Type B pancreatic cell (in vitro differentiated cells): ENCODE measurements at places on chromosomes 5 and 9.

DNA sequence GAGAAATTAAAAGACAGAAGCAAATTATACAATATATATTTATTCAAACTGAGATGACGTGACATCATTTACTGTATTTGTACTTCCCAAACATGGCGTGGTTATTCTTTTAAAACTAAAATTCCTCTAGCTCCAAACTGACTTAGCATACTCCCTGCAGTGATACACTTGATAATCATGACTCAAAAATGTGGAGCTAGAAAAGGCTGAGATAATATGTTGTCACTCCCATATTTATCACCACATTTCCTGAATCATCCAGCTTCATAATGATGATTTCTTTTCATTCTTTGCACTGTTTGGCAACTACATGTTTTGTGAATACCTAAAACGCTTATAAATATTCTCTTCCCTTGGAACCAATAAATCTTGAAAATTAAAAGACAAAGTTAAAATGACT lies 341.0 kb downstream of the EBF1 start:
- peaks cover 8% of the 10 kb centered on the region for H3K4me1 ChIP-seq
- H3K36me3 ChIP-seq: no peaks in the 10 kb centered on the region
- DNase-seq: no peak
- H3K4me3 ChIP-seq: no peak overlapping the region
- H3K27me3 ChIP-seq: no peaks in the 10 kb centered on the region

- no peak for DNase-seq
- H3K27me3 ChIP-seq: no peaks in the 10 kb centered on the region
- H3K36me3 ChIP-seq: peaks cover 8% of the 10 kb centered on the region
These were observed 19.1 kb downstream of the NDST1 start for GRCh38 chr5:150527038-150527437.

DNA sequence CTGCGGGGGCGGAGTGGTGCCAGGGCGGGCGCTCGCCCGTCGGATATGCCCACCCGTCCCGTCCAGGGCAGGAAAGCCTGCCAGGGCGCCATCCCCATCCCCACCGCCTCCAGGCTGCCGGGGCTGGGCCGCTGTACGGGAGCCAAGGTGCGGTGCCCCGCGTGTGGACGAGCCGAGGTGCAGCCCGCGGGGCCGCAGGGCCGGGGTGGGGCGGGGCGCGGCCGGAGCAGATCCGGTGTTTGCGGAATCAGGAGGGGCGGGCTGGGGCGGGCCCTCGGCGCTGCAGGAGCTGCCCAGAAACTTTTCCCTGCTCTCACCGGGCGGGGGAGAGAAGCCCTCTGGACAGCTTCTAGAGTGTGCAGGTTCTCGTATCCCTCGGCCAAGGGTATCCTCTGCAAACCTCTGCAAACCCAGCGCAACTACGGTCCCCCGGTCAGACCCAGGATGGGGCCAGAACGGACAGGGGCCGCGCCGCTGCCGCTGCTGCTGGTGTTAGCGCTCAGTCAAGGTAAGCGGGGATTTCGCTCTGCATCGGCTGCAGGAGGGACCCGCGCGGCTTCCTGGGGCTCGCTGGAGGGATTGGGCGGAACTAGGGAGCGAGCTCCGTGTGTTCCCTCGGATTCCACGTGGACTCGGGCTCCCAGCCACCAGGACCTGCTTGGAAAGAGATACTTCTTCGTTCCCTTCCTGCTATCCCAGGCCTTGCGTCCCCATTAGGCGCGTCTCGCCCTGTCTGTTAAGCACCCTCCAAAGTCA lies at the start of gene ITGA2:
ITGA2 (plus strand) TSS at position 328 of the 756 bp plus-strand sequence; CDS start at position 445, 117 bp downstream.
- H3K36me3 ChIP-seq: peaks cover 4% of the 10 kb centered on the region
- H3K4me1 ChIP-seq: peaks cover 8% of the 10 kb centered on the region
- peak within 1 kb of the TSS; percentile 81 for H3K27ac ChIP-seq
- H3K27me3 ChIP-seq: peaks cover 67% of the 10 kb centered on the region

DNA sequence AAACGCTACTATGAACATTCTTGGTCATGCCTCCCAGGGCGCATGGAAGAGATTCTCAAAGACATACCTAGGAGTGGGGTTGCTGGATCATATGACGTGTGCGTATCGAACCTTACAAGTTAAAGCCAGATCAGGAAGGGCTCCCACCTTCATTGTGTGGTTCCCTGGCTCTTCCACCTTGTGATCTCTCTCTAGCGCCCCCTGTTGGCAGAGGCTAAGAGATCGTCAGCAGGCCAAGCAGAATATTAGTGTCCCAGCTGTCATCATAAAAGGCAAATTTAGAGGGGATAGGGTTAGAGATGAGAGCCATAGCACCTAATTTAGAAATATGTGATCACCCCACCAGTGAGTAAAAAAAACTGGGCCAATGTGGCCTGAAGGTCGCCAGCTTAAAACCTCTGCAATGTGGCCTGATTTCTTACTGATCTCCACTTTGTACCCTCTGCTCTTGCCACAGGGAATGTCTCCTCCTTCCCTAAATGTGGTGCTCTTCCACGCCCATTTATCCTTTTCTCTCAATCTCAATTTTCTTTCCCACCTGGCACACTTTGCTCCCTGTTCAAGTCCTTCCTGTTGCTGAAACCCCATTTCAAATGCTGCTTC lies 91.7 kb upstream of the SHB start:
- no peak overlapping the region for H3K27ac ChIP-seq
- H3K4me1 ChIP-seq: no peaks in the 10 kb centered on the region
- H3K4me3 ChIP-seq: no peak overlapping the region
- no peak for DNase-seq
- no peaks in the 10 kb centered on the region for H3K36me3 ChIP-seq
- H3K27me3 ChIP-seq: no peaks in the 10 kb centered on the region

- peaks cover 4% of the 10 kb centered on the region for H3K4me1 ChIP-seq
- H3K27ac ChIP-seq: no peak overlapping the region
- H3K27me3 ChIP-seq: no peaks in the 10 kb centered on the region
These were observed 33.0 kb downstream of the TENT4A start for GRCh38 chr5:6746244-6746643.

GRCh38 chr9:28318515-28318914 lies 745.2 kb upstream of the C9orf72 start:
- no peak overlapping the region for H3K27ac ChIP-seq
- H3K4me1 ChIP-seq: no peaks in the 10 kb centered on the region
- H3K27me3 ChIP-seq: no peaks in the 10 kb centered on the region
- H3K4me3 ChIP-seq: no peak overlapping the region
- no peak for DNase-seq
